ENCODE measurements at places on chromosomes 6 and 20.

GRCh38 chr6:137968455-137968804, 101.4 kb downstream of the TNFAIP3 start:
- no peak for DNase-seq

GRCh38 chr6:32971242-32971580, 2.8 kb downstream of the BRD2 start:
- DNase-seq, result no peak

DNA sequence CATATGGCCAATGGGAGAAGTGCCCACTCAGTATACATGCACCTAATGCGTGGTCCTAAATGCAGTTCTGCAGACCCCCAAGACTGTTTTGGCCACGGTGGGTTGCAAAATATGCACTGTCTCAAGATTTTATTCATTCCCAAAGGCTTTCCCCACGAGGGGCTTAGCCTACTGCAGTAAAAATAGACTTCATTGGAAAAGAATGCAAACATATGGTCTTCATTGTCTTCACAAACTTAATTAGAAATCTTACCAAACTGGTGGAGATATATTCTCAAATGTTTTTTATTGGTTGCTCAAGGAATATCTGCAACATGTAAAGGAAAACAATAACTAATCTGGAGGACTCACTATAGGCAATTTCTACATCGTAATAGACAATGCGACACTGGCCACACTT, 31.6 kb upstream of the PRL start:
- DNase-seq, result no peak

GRCh38 chr20:53274365-53274764, 302.2 kb downstream of the TSHZ2 start:
- DNase-seq, result no peak

- DNase-seq, result no peak
Measured at GRCh38 chr20:38132910-38133501, 32.1 kb downstream of the TGM2 start.

GRCh38 chr6:36615018-36615761, 21.0 kb downstream of the SRSF3 start:
- peak; percentile 67 for DNase-seq

- DNase-seq, result no peak
Measured at GRCh38 chr6:165663736-165664558, 906 bp upstream of the PDE10A start.

DNA sequence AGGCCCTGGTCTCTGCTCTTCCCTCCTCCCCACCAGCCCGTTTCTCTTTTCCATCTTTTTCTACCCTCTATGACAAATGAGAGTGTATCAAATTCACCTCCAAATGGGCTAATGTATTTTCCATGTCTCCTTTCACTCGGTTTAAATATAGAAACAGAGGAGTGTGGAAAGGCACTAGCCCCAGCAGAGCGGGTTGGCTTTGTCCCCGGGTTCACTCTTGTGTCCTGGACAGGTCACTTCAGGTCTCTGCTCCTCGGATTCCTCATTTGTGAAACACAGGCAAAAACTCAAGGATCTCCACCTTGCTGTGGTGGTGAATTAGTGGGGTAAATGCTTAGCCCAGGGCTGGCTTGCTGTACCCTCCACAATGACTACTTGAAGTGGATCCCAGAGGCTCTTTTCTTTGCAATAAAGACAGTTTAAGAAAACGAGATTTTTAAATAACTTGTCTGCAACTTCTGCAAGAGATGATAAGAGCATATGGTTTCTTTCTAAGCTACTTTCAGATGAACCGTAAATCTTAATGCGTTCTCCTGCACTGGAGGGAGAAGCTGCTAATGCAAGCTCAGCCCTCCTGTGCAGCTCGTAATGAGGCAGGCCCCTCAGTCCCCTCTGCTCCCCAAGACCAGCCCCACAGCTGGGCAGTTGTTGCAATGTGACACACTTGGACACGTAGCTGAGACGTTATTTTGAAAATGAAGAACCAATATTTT, 292.9 kb downstream of the THBS2 start:
- DNase-seq, result no peak

GRCh38 chr6:14429396-14429795, 311.8 kb downstream of the CD83 start:
- DNase-seq, result no peak

- no peak for DNase-seq
Measured at GRCh38 chr6:78010130-78010529, 357.3 kb downstream of the MEI4 start.

DNA sequence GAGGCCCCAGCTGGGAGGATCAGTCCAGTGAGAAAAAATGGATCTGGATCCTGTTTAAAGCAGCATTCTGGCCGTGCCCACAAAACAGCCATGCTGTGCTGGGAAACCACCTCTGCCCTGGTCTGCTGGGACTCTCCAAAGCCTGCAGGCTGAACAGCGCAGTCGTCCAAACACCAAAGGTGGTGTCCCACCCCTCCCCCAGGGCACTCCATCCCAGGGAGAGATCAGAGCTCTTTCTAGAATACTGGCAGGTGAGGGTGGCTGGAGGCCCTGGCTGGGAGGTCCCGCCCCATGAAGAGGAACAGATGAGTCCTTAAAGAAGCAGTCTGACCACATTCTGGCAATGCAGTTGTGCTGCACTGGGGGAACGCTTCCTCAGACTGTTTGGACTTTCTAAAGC, 84.6 kb downstream of the MRAP2 start:
- DNase-seq, result no peak

DNA sequence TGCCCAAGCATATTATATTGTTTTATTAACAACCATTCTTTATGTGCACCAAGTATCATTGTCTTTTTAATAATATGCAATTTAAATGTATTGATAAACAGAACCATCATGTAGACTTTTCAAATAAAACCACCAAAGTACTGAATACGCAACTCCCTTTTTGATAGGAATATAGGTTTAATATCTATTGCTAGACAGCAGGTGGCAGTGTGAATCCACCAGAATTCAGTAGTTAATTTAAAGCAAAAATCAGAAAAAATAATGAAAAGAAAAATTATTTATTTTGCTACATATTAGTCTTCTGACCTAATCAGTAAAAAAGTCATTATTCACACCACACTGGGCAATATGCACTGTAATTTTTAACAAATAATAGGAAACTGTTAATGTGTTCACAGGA, 143.7 kb downstream of the KLHL32 start:
- peak; percentile 8 for DNase-seq

GRCh38 chr6:139872665-139873064, 498.2 kb upstream of the CITED2 start:
- no peak for DNase-seq

DNA sequence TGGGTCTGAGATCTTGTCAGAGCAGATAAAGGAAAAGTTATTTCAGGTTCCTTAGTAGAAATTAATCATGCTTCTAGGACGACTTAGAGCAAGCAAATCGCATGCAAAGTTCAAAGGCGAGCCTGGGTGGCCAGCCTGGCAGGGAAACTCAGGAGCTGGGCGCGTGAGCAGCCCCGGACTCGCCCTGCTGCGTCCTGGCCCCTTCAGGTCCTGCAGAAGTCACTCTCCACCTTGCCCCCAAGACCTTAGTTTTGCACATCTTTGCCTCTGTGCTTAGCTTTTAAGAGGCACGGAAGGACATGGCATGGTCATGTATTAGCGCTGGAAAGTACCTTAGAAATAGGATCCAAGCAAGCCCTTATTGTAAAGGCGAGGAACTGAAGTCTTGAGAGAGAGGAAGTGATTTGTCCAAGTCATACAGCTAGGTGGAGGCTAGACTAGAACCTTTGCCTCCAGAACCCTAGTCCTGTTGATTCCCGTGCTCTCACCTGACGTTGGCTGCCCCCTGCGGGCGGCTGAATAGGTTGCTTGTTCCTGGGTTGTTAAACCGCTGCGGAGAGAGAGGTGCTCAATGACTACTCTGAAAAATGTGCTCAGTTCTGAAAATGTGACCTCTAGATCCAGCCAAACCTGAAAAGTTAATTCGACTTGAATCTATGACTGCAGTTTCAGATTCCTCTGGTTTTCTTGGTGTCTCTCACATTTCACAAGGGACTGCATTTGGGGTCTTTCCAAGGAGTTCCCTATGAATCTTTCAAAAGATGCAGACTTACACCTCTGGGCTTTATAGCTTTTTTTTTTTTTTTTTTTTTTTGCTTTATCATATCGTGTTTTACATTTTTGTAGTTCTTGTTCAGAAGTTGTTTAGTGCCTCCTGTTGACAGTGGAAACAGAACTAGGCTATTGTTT, 2.7 kb downstream of the MYB start:
- peak; percentile 80 for DNase-seq

GRCh38 chr20:42611889-42612837, 577.5 kb downstream of the PTPRT start:
- no peak for DNase-seq

DNA sequence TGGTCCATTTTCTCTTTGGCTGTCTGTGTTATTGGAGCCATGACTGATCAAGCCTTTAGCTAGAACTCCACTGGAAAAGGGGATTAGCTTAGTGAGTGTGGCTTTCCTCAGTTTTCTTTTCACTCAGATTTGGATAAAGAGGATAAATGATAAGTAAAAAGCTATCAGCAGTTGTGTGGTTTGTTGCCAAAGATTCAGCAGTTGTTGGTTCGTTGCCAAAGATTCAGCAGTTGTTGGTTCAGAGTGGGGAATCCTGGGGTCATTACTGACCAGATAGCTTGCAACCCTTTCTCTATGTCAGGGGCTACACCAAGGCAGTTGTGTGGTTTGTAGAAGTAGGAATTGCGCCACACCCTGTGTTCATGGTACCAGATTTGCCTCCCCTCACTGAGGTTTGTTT, 107.7 kb upstream of the SCP2D1 start:
- no peak for DNase-seq

- no peak for DNase-seq
Measured at GRCh38 chr6:143581835-143582480, 70.4 kb upstream of the FUCA2 start.

DNA sequence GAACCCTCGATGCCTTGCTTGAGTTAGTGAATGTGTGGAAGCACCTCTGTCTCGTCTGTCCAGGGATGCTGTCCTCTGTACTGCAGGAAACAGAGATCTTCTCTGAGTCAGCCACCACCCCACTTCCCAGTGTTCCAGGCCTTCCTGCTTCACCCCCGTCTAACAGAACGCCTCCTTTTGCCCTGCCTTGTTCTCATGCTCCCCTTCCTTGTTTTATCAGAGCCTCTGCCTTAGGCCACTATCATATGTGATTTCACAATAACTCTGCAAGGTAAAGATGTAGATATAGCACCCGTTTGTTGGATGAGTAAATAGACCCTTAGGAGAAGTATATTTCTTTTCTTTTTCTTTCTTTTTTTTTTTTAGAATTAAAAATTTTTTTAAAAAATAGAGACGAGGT, 106.7 kb upstream of the CLDN20 start:
- DNase-seq, result no peak

DNA sequence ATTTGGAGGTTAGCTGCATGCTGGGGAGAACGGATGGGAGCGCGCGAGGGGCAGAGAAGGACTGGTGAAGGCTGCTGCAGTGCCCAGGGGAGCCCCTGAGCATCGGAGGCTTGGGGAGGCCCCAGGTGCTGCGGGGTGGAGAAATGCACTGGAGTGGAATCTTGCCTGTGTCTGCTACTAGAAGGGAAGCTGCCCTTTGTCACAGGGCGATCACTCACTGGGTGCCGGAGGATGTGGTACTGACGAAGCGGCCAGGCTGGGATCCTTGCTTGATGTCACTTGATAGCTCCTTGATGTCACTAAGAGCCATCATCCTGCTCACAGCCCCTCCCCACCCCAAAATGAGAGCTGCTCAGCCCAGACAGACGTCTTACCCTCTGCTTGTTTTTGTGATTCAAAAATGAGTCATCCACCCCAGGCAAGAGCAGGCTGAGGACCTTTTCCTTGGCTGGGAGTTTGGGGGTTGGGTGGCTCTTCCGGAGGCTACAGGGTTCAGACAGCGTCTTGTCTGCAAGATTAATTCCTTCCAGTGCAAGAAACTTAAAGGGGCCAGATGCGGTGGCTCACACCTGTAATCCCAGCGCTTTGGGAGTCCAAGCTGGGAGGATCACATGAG, 62.6 kb upstream of the PMEPA1 start:
- DNase-seq, result no peak

DNA sequence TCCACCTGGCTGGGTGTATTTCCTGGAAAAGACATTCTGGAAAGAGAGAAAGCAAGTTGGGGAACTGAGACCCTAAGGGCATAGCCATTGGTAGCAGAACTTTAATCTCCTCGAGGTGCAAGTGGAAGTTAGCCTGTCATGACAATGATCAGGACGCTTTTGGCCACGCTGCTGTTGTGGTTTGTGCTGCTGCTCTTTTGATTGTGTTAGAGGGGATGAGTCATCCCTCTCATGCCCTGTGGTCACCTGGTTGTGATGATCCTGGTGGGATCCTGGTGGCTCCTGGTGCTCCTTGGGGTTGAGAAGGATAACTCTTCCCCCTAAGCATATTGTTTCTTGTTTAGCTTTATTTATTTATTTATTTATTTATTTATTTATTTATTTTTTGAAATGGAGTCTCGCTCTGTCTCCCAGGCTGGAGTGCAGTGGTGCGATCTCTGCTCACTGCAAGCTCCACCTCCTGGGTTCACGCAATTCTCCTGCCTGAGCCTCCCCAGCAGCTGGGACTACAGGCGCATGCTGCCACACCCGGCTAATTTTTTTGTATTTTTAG, 350.3 kb downstream of the KIF16B start:
- no peak for DNase-seq

GRCh38 chr6:53718597-53719460, 53.3 kb upstream of the KLHL31 start:
- DNase-seq, result peak; percentile 57

- DNase-seq, result no peak
Measured at GRCh38 chr20:53559816-53560215, 33.8 kb downstream of the ZNF217 start.

DNA sequence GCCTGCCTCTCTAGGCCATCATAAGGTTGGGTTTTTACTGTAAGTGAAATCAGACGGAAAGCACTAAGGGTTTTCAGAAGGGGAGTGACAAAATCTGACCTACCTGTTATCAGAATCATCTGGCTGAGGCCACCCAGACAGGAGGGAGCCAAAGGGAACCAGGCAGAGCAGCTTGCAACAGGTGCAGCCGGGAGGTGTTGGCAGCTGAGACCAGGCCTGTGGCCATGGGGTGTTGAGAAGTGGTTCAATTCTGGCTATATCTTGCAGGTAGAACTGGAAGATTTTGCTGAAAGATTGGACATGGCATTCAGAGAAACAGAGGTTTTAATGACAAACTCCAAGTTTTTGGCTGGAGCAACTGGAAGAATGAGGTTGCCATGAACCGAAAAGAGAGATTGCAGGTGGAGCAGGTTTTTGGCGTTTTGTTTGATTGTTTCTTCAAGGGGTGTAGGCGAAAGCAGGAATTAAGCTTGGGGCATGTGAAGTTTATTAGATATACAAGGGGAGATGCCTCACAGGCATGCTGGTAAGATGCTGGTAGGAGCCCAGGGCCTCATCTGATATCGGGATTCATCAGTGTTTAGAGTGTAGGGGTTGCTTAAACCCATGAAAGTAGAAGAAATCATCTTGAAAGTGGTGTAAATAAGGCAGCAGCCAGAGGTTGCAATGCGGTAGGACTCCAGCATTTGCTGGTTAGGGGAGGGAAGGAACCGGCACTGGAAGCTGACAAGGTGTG, 35.1 kb upstream of the MAP3K4 start:
- no peak for DNase-seq

- DNase-seq, result no peak
Measured at GRCh38 chr20:48702455-48702913, 125.3 kb downstream of the PREX1 start.

GRCh38 chr6:92126088-92126487, 1293.3 kb downstream of the EPHA7 start:
- DNase-seq, result no peak
